ENCODE measurements at places on chromosomes 6 and 20.

GRCh38 chr20:21613512-21613911, 92.0 kb upstream of the PAX1 start:
- DNase-seq = no peak

DNA sequence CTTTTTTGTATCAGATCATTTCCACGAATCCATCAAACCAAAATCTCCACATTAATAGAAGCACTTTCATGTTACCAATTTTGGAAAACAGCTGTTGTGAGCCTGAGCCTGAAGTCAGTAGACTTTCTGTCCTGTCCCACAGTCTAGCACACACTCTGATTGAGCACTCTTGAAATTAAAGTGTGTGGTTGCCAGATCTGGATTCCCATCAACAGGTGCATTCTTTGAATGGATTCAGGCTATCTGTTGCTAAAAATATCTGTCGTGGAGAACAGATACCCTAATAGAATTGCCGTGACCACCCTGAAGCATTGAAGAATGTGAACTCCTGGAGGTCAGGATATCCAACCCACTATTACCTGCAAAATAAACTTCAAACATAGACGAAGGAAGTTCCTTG, 73.3 kb downstream of the TFAP2A start:
- no peak for DNase-seq

DNA sequence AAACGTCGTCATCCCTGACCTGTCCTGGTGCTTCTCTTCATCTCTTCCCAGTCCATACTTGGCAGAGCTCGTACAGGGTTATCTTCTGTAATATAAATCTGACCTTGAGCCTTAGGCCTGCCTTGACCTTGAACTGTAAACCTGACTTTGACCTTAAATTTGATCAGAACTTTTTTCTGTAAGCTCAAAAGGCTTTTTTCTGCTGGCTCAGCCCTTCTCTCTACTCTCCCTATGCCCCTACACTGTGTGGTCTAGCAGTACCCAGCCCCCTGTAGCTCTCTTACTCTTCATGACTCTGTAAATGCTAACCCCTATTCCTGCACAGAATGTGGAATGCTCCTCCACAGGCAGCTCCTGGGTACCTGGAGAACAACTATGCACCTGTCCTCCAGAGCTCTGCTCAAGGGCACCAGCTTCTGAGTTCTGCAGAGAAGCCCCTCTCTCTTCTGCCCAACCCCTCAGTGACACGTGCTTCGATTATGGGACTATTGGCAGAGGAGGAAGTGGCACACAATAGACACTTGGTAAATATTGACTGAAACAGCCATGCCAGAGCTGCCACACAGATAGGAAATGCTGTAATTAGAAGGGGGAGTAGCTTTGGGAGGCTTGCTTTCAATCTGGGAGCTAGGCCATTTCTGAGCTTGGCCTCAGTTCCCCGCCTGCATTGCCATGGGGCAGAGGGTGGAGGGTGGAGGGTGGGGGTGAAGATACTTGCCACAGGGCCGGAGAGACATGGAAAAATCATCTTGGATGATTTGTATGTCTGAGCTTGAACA, 15.4 kb downstream of the SNPH start:
- no peak for DNase-seq

DNA sequence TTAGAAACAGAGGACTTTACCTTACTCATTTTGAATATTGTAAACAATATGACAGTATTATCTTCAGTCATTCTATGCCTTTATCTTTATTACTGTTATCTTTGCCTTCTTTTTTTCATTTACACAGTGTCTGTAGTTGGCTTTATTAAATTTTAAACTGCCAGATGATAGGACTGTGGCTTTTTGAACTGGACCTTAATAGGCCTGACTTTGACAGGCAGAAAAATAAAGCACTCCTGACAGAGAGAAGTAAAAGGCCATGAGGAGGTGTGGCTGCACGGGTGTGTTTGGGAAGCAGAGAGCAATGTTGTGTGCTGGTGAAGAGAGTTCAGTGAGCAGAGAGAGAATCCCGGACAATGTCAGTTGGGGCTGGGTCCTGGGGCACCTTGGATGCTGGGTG, 7.8 kb downstream of the TRIM40 start:
- DNase-seq = no peak

DNA sequence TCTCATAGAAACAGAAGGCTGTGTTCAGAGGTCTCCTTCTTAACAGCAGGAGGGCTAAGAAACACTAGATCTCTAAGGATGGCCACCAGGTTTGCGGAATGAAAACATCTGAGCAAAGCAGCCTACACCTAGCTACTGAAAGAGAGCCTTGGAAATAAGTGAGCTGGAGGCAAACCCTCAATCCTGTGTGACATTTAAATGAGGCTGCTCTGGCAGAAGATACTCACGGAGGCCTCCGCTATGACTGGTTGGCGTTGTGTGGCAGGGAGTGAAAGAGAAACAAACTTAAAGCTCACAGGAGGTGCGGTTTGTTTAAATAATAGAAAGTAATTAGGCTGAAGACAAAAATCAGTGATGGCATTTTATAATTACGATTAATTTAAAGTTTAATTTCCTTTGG, 162.0 kb upstream of the RNF217 start:
- DNase-seq = no peak

DNA sequence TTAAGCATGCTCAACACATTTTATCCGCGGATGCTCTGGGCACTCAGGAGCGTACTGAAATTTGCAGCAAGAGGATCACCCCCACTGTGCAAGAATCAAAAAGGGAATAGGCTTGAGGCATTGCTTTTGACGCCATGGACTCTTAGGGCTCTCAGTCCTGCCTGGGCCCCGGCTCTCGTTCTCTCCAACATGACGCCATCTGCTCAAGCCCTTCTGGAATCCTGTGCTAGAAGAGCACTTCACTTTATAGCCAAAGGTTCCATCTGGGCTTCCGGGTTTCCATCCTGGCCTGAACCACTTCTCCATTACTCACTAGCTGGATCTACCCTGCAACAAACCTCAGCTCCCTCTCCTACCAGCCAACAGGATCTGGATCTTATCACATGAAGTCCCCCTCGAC, 105.3 kb downstream of the FOXF2 start:
- no peak for DNase-seq

GRCh38 chr6:103344554-103345163, 1515.1 kb downstream of the HACE1 start:
- DNase-seq = no peak

DNA sequence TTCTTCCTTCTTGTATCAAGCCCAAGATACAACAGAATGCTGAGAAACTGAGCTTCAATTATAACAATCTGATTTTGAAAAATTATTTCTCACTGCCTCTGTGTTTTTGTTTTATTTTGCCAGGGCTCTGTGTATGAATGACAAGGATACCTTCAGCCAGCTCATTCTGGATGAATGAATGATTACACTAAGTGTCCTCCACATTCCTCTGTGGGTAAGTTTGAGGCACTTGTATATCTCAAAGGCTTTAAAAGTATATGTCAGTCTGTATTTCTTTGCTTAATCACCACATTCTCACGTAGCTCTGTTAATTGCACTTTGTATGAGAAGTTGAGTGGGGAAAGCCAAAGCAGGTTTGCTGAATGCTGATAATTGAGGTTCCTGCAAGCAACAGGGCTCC, 95.1 kb downstream of the TIAM2 start:
- DNase-seq = no peak

Data from left hindlimb (tissue), 1 donor.